ENCODE measurements at places on chromosomes 12 and 14. TPM values are rescaled to one million over a fixed set of nuclear protein-coding genes. Genes with fewer than 3 reads are reported as not detected.

GRCh38 chr14:100796946-100797345, 29.0 kb upstream of the MEG3 start:
- DNase-seq, result no peak

GRCh38 chr12:21925296-21925913, 15.8 kb downstream of the ABCC9 start:
- no peak for DNase-seq

DNA sequence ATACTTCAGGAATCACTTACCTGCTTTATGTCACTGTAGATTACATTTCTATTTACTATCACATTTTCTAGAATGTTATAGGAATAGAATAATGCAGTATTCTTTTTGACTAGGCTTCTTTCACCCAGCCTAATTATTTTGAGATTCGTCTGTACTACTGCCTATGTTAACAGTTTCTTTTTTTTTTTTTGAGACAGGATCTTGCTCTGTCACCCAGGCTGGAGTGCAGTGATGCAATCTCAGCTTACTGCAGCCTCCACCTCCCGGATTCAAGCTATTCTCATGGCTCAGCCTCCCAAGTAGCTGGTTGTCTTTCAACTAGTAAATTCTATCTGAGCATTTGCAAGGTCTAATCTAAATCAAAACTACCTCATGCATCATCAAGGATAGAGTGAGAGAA, 6.4 kb downstream of the OR6C6 start:
- no peak for DNase-seq

- peak; percentile 78 for DNase-seq
Observed at GRCh38 chr12:130116791-130117190, 45.5 kb upstream of the FZD10 start.

DNA sequence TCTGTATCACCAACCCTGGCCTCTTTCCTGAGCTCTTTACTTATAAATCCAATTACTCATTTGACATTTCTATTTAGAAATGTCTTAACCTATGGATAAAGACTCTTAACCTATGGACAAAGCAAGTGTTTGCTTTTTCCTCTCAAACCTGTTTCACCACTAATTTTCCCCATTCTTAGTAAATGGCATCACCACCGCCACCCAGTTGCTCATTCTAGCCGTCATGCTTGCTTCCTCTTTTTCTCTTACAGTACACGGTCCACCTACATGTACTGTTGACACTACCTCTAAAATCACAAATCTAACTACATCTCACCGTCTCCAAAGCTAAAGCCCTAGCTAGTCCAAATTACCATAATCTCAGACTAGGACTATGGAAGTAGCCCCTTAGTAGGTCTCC, 60.0 kb downstream of the CAPS2 start:
- DNase-seq, result no peak

DNA sequence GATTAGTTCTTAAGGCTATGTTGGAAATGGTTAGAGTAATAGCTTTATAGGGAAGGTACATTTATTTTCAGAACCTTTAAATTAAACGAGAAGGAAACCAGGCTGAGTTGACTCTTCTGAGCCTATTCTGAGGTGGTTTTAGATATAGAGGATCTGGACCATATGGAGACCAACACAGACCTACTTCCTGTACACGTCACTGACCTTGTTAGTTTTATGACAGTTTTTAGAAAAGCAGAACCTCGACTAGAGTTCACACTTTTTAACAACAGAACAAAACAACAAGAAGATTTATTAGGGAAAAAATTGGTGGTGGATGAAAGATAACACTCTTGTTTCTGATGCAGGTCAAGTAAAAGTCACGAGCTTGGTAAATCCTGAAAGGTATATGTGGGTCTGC, 107.1 kb downstream of the NPAS3 start:
- no peak for DNase-seq

DNA sequence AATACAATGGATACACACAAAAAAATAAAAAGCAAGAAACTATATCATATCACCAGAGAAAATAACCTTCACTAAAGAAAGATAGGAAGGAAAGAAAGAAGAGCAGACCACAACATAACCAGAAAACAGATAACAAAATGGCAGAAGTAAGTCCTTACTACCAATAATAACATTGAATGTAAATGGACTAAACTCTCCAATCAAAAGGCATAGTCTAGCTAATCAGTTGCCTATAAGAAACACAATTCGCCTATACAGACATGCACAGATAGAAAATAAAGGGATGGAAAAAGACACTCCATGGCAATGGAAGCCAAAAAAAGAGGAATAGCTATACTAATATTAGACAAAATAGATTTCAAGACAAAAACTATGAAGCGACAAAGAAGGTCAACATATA, 8.9 kb upstream of the TAS2R30 start:
- no peak for DNase-seq

DNA sequence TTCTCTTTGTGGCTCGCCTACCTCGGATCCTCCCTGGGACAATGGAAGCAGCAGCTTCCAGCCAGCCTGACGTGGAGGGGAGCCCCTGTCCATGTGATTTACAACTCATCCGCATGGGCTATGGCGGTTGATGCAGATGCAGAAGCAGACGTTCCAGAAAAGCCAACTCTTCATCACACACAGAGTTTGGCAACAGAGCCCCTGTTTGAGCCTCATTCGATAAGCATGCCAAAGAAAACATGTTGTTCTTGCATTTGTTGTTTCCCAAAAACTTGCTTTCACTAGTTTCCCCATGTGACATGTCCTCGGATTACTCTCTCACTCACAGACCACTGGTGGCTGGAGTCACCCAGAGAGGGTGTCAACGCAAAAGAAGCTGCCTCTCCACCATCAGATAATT, 16.4 kb upstream of the TC2N start:
- no peak for DNase-seq

DNA sequence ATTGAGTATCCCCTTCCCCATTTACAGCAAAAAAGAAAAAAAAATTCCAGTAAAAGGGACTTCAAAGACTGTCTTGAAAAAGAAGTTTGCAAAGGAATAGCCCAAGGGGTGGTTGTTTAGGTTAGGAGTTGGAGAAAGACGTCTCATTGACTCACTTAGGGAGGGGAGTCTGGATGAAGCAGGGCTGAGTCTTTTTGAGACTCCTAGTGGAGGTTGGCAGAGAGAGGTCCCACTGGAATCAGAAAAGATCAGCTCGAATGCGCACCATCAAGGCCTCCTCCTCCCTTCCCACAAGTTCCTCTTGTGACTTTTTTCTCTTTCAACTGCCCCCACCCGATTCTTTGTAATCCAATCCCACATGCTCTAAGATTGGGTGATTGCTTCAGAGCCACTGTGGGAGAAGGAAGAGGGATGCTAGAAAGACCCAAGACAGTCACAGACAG, 1.9 kb downstream of the ARHGEF40 start:
- DNase-seq, result peak; percentile 68

- no peak for DNase-seq
Observed at GRCh38 chr12:64892561-64892960, 68.1 kb downstream of the TBC1D30 start.

DNA sequence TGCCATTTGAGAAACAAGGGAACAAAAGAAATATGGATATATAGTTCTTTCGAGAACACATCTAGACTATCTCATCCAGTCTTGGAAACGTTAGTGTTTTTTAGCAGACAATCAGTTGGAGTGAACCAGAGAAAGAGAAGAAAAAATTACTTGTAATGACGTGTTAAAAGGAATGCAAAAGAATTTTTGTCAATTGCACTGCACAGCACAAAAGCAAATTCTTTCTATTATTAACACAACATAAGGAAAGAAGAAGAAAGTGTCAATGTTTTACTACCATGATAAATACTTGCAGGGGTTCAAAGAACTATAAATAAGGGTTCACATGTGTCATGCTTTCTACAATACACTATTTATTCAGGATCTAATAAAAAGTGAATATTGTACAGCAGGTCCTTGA, 27.5 kb upstream of the GSG1 start:
- no peak for DNase-seq

DNA sequence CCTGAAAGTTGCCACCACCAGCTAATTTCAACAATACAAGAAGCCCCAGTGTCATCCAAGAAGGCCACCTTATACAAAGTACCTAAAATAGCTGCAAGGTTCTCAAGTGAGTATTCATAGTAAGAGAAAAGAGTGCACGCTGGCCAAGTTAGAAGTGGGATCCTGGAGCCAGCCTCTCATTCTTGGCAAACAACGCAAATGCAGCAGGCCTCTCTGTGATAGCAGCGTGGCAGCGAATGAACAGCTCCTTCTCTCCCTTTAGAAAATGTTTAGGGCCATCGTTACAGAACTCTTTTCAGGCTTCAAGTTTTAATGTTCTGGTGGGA, 78.0 kb upstream of the IFNG-AS1 start:
- no peak for DNase-seq

- no peak for DNase-seq
Observed at GRCh38 chr12:52993558-52993869, 12.7 kb upstream of the EIF4B start.

GRCh38 chr12:25590011-25590721, 37.1 kb upstream of the LMNTD1 start:
- DNase-seq, result peak; percentile 29

DNA sequence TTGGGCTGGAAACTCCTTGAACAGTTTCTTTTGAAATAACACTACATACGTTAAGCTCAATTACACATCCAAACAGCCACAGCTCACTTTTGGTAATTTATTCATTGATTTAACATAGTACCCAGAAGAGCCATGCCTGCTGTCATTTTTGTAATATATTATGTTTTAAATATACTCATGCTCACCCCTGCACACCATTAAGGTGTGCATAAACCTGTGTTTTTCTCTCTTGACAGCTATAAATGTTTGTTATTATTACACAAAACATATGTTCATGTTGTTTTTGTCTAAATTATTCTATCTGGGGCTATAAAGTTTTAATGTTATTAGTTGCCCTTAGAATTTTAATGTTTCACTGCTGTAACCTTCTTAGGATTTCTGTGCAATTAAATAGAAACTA, 296.1 kb downstream of the AKAP6 start:
- DNase-seq, result no peak

DNA sequence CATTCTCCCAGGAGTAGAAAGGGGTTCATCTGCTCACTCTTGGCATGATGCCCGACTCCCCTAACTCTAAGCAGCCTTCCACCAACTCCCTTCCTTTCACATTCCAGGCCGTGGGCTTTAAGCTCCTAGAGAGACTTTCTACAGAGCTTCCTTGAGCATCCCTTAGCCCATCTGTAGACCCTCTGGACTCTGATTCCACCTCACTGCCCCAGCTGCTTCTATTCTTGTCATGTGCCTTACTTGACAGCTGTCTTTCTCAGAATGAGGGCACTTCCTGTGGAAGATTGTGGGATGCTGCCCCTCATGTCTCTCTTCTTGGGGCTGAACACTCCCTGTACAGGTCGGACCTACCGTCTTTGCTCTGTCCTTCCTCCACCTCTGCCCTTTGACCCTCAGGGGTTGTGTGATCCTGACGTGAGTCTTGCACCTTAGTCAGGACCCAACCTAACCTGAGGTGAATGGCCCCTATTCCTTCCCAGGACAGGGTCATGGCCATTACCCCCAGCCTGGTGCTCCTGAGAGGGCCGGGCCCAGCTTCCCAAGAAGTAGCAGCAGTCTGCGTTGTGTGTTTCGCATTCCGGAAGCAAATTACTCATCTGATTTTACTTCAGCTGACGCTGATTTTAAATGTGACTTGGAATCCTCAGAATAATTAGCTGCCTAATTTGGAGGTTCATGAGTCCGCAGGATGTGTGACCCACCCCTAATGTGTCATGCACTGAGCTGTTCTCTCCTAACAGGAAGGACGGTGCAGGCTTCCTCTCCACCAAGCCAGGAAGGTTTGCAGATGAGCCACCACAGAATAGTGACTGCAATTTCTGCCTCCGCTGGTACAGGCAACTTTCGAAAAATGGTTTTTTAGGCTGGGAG, 2.7 kb upstream of the GALNT6 start:
- DNase-seq, result peak; percentile 93

- DNase-seq, result no peak
Observed at GRCh38 chr12:128991716-128992115, 138.4 kb downstream of the GLT1D1 start.

DNA sequence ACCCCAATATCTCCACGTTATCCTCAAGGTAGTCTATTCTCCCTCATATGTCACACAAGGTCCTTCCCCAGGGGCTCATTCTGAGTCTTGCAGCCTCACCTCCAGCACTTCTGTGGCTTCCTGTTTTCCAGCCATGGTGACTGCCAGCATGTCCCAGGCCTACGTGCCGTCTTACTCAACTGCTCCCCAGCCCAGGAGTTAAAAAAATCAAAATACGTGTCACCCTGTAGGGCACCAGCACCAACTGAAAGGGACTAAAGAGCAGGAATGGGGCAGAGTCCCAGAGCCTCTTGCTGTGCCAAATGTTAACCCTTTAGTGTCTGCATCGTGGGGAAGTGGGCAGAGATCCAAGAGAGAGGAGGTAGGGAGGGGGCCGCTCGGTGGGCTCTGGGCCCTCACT, 37.0 kb upstream of the MED13L start:
- no peak for DNase-seq

Gene GALNT8
- total RNA-seq, result 3.0 TPM

Gene TPPP2
- not detected for total RNA-seq

Gene C14orf132
- 3.7 TPM for total RNA-seq

Gene CNTN1
- total RNA-seq, result 0.06 TPM

Gene XPOT
- total RNA-seq, result 90.7 TPM

Gene PPFIA2
- total RNA-seq, result 1.8 TPM

Gene CELA1
- total RNA-seq, result not detected

Gene KRT83
- total RNA-seq, result not detected

Gene PIWIL1
- 0.68 TPM for total RNA-seq

Gene ACRBP
- total RNA-seq, result not detected

Gene MFAP5
- 3.9 TPM for total RNA-seq

Gene C1S
- 5.5 TPM for total RNA-seq

Gene CCNK
- total RNA-seq, result 19.2 TPM

Gene PAPLN
- 1.7 TPM for total RNA-seq

Gene ADAM21
- total RNA-seq, result 0.40 TPM

Gene TSHR
- total RNA-seq, result not detected

Gene MDP1
- total RNA-seq, result 18.9 TPM

Gene ADSS1
- 0.57 TPM for total RNA-seq

All from Daoy (cell line).